GM03348 (cell line): ENCODE measurements at places on chromosomes 6 and 20.

DNA sequence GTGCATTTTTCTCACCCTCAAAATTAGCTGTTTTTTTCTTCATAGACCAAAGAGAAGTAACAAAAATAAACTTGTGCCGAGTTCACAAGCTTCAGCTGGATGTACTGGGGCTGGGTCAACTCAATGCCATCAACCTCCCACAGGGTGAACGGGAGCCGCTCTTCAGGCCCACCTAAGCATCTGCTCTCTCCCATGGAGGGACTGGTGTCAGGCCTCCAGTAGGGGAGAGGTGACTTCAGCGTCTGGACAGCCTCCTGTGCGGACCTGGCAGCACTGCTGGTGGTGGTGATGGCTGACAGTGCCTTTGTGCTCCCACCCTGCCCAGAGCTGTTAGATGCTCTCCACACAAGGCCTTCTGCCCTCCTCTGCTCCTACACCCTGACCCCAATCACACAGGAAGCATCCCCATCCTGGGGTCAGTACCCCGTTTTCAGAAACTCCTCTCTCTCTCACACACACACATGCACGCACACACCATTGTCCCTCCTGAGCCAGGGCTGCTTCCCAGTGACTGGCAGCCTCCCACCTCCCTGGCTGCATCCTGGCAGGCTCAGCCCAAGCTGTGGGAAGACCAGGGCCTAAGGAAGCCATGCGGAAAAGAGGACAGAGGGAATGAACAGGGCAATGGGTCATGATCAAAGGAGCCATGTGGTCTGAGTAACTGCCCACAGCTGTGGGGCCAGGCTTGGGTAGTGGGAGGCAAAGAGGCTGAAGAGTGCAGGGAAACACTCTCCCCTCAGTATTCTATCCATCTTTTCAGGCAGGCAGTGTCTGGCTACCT, 17.7 kb downstream of the CST8 start:
- DNase-seq = no peak

- DNase-seq = peak; percentile 16
These were observed 180.3 kb downstream of the CDH26 start for GRCh38 chr20:60138256-60139220.

GRCh38 chr6:76166874-76167273, 94.4 kb upstream of the IMPG1 start:
- no peak for DNase-seq

DNA sequence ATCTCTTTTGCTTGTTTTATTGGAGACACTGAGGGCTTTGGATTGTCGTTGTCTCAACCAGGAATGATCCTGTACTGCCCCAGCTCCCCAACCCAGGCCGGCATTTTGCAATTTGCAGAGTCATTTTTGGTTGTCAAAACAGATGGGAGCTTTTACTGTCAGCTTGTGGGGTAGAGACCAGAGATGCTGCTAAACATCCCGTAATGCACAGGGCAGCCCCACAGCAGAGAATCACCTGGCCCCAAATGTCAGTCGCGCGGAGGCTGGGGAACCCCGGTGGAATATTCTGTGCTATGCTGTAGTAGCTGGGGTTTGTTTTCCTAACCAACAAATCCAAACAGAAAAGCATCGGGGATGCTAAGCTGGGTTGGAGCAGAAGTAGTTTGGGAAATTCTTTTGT, 99.7 kb downstream of the TSHZ2 start:
- no peak for DNase-seq

DNA sequence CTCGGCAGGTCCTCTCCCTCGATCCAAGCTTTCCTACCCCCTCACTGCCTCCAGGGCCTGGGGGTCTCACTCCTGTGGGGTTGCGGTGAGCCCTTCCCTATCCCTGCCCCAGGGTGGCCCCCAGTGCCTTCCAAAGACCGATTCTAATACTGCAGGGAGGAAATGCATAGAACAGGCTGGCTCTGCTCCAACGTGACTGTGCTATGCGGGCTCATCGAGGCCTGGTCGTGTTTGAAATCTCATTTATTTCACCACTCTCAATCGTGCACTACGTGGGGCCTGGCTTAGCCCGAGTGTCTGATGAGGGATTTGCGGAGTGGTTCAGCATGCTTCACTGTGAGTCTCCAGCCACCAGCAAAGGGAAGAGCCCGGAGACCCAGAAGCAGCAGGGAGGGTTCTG, 60.9 kb downstream of the CDH4 start:
- DNase-seq = no peak

DNA sequence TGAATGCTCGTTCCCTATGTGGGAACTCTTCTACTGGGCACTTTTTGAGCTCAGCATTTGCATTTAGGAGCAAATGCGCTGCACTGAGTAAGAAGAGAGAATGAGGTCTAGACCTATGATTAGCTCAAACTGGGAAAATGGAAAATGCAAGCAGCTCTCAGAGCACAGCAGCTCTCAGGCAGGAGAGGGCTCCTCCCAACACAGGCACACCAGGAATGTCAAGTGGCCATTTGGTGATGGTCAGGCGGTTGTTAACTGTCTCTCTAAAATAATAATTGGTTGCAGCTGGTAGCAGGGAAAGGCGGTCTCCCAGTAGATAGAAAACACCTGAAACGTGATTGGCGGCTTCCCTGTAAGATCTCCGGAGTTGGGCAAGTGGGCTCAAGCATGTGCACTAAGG, 162.0 kb upstream of the ECI2 start:
- no peak for DNase-seq

- no peak for DNase-seq
These were observed 54.1 kb downstream of the FAM83B start for GRCh38 chr6:54900666-54901065.

DNA sequence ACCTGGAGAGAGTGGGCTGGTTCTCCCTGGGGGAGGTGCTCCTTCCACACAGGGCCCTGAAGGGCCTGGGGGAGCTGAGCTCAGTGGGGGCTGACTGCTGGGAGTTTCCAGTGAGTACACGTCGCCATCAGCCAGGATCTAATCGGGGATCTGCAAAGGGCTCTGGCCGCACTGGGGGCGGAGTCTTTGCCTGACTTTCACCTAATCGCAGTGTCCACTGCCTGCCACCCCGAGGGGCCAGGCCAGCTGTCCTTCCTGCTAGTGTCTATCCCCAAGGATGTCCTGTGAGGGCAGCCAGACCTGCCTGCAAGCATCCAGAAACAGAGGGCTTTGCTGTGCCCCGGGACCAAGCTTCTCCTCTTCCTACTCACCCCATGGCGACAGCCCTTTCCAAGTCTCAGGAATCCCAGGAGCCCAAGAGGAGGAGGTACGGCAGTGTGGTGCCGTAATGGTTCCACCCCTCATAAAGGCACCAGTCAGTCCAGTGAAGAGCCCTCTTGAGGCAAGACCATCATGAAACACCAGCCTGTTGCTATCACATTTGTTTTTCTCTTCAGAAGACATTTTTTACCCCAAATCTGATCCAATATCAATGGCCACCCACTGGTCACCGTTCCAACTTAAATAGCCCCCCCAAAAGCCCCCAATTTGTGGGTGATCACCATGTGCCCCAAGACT, 243.1 kb upstream of the ECI2 start:
- no peak for DNase-seq

DNA sequence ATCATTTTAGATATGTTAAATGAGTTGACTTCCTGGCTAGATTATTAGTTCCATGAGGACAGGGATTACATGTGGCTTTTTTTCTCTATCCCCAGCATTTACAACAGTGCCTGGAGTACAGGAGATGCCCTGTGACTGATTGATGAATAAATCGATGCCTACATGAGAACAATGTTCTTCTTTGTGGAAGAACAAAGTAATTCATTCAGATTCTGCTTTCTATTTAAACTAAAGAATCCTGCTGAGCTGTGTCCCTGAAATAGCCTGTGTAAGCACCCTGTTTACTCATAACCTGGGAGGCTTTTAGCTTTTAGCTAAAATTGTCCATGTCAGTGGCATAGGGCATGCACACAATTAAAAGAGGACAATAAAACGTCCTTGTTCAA, 125.1 kb upstream of the BTBD3 start:
- DNase-seq = no peak

- peak; percentile 75 for DNase-seq
These were observed 8.8 kb upstream of the PERP start for GRCh38 chr6:138115877-138116660.

GRCh38 chr6:135576055-135576454, 78.5 kb upstream of the AHI1 start:
- peak; percentile 47 for DNase-seq

DNA sequence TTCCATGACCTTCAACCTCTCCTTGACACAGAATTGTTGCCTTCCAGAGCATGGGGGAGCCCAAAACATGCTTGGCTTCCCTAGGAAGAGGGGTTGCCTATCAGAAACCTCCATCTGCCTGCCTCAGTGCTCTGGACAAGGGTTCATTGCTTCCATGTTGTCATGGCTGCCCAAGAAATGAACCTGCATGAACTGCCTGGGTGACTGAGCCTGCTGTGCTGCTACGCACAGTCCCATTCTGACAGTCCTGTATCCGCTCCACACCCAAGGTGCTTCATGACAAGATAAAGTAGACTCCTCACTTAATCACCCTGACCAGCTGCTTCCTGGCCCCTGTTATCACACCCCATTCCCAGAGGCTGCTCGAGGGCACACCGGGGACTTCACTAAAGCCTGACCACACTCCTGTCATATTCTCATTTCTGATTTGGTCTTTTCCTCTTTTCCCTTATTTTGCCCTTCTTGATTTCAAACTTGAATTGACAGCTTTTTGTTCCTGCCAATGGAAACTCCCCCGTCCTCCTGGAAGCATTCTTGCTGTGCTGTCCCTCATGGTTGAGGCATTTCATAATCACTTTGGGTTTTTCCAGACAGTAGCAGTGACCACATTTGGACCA, 31.9 kb downstream of the GMPR start:
- DNase-seq = no peak
